ENCODE measurements at places on chromosomes 4 and X.

DNA sequence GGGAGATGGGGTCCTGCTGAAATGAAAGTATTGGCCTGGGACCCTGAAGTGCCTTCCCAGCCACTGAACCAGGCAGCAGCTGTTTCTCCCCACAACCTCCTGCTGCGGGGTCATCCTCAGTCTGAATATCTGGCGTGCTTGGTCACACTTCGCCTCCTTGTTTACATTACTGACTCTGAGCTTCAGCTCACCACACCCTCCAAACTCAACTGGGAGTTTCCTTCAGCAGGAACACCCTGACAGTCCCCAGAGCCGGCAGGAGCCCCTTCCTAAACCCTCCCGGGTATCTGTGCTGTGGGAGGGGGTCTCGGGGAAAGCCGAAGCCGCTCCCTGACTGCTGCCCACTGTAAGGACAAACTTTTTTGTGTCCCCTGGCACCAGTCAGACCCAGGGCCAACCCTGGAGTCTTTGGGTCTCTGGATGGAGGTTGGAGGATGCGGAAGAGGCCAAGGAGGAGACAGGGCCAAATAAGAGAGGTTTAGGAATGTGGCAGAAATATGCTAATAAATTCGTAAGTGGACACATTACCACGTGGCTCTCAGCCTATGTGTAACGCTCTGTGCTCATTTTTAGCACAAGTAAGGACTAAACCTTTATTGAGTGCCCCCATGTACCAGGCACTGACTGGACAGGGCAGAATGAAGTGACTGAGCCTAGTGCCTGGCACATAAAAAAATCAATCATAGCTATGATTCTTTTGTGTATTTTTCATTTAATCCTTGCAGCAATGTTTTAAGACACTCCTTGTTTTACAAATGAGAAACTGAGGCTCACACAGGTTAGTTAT, 20.7 kb downstream of the FHDC1 start:
- no peak for DNase-seq

DNA sequence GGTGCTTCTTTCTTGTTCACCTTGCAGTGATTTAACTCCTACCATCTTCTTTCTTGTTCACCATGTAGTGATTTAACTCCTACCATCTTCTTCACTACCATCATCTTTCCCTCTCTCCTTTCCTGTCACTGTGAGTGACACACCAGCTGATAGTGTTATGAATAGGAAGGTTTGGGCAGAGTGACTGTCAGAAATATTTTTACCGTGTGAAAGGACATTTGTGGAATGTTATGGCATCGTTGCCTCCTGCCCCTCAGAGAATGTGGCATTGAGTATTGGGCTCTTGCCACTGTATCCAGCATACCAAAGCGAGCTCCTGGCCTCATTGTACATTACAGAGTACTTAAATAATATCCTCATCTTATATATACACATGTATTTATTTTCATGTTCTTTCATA, 90.8 kb upstream of the AMOT start:
- no peak for DNase-seq

- DNase-seq, result no peak
Observed at GRCh38 chrX:115344885-115345614, 55.5 kb downstream of the LUZP4 start.

- DNase-seq, result no peak
Observed at GRCh38 chr4:186946682-186947294, 223.1 kb upstream of the FAT1 start.

DNA sequence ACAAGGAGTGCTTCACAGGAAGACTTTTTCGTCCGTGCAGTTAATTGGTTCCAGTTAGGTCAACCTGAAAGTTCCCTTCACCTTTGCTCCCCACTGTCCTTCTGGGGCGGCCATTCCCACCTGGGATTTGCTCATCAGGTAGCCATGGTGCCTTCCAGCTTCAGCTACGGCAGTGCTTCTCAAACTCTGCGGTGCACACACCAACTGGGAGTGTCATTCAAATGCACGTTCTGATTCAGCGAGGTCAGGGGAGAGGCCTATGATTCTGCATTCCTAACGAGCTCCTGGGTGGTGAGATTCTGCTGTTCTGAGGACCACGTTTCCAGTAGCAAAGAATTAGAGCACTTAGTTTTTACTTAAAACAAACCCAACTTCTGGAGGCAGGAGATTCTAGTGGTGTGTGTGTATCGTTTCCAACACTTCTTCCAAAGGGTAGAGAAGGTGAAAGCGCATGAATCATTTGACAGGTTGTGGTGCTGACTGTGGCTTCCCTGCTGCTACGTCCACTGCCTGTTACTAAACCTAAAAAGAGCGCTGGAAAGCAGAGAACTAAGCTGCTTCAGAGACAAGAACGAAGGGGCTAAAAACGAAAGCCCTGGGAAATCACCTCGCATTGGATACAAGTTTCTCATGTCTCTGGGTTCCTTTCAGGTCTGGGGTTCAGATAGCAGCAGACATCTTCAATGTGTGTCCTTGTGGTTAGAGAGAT, 4.7 kb upstream of the HELT start:
- DNase-seq, result no peak

DNA sequence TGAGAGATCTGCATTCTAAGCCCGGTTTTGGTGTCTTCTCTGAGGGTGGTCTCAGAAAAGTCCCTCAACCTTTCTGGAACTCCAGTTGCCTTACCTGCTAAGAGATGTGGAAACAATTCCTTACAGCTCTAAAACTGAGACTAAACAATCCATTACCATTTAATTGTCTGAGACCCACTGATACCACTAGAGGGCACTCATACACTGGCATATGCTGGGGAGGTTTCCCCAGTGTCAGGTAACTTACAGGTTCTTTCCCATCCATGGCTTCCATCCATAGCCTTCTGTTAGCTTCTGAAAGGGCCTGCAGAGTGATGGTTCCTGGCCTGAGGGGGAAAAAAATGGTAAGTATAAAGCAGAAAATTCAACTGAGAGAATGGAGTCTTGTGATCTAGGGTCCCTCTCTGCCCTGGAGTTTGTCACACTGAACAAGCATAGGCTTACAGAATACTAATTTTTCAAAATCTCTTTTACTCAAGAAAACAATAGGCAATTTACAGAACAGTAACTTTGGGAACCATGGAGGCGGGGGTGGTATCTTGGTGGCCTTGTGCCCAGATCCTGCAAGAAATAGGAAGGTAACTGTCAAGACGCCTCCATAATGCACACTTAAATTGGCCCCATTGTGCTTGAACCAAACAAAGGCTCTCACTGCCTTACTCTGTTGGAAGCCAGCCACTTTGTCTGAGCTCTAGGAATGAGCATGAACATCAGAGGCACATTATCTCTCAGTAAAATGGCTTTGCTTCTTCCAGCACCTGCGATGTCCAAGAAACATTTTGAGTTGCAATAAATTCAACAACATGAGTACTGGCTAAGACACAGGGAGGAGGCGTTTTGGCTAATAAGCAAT, 236.1 kb downstream of the OPHN1 start:
- no peak for DNase-seq

GRCh38 chr4:127045861-127046260, 586.9 kb upstream of the INTU start:
- DNase-seq, result no peak

Measured in stimulated activated CD8-positive, alpha-beta memory T cell treated with anti-CD3 and anti-CD28 coated beads, Interleukin-2, amount 100 ng/mL, for 48 hours (primary cell).